ENCODE measurements at places on chromosomes 12 and 14.

- peak; percentile 32 for DNase-seq
Measured at GRCh38 chr12:85575120-85576096, 260.8 kb downstream of the RASSF9 start.

DNA sequence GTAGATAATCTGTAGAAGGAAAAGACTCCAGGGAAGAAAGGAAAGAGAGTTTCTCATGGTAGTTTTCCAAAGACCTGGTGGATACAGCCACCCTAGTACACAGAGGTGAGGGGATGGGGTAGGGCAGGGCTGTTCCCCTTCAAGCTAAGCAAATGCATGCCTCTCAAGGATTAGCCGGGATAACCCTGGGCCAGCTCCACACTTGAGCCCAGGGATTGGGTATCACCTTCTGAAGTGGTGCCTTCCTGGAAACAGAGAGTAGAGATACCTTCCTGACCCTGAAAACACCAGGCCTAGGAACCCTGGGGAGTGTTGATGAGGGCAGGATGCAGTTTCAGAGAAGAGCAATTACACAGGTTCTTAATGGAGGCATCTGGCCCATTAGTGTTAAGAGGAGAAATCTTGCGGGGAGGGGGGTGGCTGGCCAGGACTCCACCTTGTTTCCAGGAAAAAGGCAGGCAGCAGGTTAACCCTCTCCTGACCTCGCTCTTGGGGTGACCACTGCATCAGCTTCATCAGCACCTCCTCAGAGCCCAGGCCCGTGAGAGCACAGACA is 106.9 kb upstream of the TMEM233 start:
- no peak for DNase-seq

- DNase-seq, result no peak
Measured at GRCh38 chr14:33884916-33885315, 66.0 kb downstream of the EGLN3 start.

DNA sequence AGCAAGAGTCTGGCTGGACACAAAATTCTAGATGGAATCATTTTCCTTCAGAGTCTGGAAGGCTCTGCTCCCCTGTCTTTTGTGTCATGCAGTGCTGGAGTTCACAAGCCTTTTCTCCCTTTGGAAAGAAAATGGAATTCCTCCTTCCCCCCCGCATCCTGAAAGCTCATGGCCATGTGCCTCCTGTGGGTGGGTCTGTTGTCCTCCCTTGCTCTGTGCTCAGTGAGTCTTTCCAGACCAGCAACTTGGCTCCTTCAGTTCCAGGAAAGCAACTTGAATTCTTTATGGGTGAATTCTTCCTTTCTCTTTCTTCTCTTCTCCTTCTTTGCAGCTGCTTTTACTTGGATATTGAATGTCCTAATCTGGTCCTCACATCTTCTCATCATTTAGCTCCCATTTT is 70.2 kb downstream of the TUNAR start:
- DNase-seq, result no peak

GRCh38 chr12:108855284-108856169 is 1.9 kb downstream of the SSH1 start:
- no peak for DNase-seq

DNA sequence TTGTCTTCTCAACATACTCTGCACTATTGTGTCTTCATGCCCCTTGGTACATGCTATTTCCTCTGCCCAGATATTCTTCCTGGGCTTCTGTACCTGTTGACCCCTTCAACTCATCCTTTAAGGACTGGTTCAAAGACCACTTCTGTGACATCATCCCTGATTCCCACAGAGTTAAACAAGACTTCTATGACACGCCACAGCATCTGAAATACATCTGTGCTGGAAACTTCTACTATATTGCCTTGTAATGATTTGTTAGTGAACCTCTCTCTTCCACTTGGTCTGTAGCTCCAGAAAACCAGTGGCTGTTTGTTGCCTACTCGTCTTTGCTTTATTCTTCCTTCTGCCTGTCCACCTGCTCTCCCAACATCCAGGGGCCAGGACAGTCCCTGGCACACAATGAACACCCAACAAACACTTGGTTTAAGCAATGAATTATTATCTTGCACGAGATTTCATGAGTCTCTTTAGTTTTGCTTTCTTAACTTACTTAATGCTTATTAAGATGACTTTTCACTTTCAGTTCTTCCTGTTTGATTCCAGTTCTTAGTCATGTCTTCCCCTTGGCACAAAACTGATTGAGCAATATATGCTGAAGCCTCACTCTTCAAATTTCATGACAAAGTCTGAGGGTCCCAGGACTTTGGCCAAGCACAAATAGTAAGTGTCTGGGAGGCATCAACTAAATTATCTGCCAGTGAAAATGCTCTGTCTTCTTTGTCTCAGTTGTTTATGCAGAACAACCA is 485.9 kb downstream of the APAF1 start:
- no peak for DNase-seq

GRCh38 chr12:48000878-48001504 is 3.3 kb downstream of the COL2A1 start:
- peak; percentile 66 for DNase-seq
